ENCODE measurements at places on chromosomes 3 and 15. TPM values are rescaled to one million over a fixed set of nuclear protein-coding genes. Genes with fewer than 3 reads are reported as not detected.

The ITIH1 gene
- total RNA-seq = not detected

The RAF1 gene
- total RNA-seq = 93.4 TPM

- no peak for DNase-seq
- no peak overlapping the region for H3K4me3 ChIP-seq
- no peaks in the 10 kb centered on the region for H3K4me1 ChIP-seq
- no peaks in the 10 kb centered on the region for H3K27me3 ChIP-seq
- no peak overlapping the region for H3K27ac ChIP-seq
Observed at GRCh38 chr15:40722934-40723333, 28.0 kb downstream of the RAD51 start.

GRCh38 chr3:20890111-20890519 is 704.1 kb upstream of the SGO1 start:
- H3K27me3 ChIP-seq = no peaks in the 10 kb centered on the region
- no peaks in the 10 kb centered on the region for H3K36me3 ChIP-seq
- no peak for DNase-seq
- H3K4me3 ChIP-seq = no peak overlapping the region
- no peaks in the 10 kb centered on the region for H3K4me1 ChIP-seq

DNA sequence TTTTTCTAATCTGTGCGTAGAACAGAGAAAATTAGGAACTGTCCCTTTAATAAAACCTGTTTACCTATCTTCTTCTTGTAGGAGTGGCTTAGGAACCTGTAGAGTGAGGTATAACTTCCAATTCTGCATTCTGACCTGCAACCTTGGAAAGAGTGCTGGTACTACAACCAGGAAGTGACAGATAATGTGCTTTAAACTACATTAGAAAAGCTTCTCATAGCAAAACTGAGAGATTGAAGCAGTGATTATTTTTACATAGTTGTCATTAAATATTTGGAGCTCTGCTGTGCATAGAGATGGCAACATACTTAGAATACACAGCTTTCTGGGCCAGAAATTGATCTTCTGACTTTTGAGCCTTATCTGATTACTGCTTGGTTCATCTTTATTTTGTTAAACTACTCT is 50.4 kb upstream of the ZDHHC23 start:
- no peak overlapping the region for H3K4me3 ChIP-seq
- H3K36me3 ChIP-seq = no peaks in the 10 kb centered on the region
- no peaks in the 10 kb centered on the region for H3K27me3 ChIP-seq
- no peaks in the 10 kb centered on the region for H3K4me1 ChIP-seq
- no peak for DNase-seq

- H3K4me1 ChIP-seq = no peaks in the 10 kb centered on the region
- no peak overlapping the region for H3K27ac ChIP-seq
- H3K27me3 ChIP-seq = no peaks in the 10 kb centered on the region
- H3K4me3 ChIP-seq = no peak overlapping the region
Observed at GRCh38 chr3:50551054-50551659, 16.4 kb downstream of the C3orf18 start.

The EFCC1 gene
- total RNA-seq = 0.07 TPM

DNA sequence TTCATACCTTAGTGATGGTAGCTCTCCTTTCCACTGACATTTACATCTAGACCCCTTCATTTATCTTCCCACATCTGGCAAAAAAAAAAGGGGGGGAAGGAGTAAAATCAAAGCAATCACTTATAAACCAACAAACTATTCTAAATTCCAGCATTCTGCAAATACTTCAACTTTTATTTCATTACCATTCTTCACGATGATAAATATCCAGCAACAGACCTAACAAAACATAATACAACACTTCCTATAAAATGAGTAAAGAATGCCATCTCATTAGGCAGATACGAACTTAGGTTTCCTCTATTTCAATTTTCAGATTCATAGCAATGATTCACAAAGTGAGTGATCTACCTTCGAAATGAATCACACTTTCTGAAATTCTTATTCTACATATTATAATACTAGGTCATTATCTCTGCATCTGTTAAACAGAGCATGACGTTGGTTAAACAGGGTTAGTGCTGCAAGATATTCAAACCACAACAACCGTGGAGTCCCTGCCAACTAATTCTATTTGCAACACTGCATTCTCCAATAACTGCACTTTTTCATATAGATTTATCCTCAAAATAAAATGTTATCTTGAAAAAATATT is at the start of gene LRRFIP2:
LRRFIP2 (minus strand) TSS at position 51 of the 595 bp plus-strand sequence. CDS start 25,599 bp downstream, outside the sequence.
- H3K36me3 ChIP-seq = no peaks in the 10 kb centered on the region
- no peaks in the 10 kb centered on the region for H3K27me3 ChIP-seq
- peak within 1 kb of the TSS; percentile 87 for H3K4me3 ChIP-seq
- peak; percentile 6 for DNase-seq

- H3K36me3 ChIP-seq = no peaks in the 10 kb centered on the region
- H3K4me3 ChIP-seq = no peak overlapping the region
- no peak overlapping the region for H3K27ac ChIP-seq
- H3K4me1 ChIP-seq = no peaks in the 10 kb centered on the region
Observed at GRCh38 chr3:17974206-17974841, 231.9 kb upstream of the TBC1D5 start.

DNA sequence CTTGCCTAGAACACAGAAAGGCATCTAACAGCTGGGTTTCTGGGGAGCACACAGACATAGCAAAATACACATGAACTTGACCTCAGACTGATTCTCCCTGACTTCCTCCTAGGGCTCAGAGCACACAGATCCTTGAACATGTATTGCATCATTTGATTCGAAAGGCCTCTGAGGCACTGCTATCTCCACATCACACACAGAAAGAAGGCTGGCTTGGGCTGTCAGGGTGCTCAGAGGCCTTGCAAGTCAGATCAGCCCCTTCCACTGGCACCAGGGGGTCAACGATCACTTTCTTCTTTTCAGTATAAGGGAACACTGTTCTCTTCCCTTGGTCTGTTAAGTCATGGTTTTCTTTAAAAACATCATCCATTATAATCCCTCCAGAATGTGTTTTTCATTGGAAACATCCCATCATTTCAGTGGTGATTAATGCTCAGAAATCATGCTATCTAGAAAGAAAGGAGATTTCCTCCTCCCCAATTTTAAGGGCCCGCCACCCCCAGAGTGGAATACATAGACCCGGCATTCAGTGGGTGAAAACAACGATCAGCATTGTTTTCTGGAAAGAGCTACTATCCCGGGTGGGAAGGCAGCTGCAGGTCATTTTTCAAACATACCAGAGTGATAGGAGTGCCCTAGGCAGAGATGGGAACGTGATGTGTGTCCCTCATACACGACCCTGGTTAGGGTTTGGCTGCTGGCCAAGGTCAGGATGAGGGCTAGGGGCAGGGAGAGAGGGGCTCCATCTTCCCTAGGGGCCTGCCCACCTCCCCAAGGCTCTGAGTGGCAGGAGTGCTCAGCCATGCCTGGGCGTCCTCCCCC is 253.3 kb upstream of the LYSMD4 start:
- no peaks in the 10 kb centered on the region for H3K36me3 ChIP-seq
- DNase-seq = no peak
- H3K27ac ChIP-seq = no peak overlapping the region

DNA sequence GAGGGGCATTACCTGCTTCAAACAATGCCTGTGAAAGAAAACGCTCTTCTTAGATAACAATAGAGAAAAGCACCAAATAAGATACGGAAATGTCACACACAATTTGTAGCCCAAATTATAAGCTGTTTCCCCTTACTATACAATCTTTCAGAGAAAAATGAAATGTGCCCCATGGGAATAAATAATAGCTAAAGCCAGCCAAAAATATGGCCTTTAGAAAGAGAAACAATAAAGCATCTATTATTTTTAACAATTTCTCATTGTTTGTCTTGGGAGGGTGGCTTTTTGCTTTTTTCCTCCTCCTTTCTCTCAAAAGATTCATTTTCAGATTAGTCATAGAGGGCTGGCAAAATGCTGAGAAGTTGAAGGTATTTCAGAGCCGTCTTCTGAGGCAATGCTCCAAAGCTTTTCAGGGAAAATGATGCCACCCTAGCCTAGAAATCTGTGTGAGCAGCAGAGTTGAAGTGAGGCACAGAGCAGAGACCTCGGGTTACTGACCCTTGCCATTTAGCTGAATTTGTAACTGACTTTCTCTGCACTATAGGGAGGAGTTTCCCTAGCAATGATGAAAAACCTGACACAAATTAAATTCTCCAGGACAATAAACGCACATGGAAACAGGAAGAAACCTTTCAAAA is 86.3 kb upstream of the PRICKLE2 start:
- no peaks in the 10 kb centered on the region for H3K27me3 ChIP-seq
- H3K36me3 ChIP-seq = no peaks in the 10 kb centered on the region
- no peak overlapping the region for H3K4me3 ChIP-seq
- H3K27ac ChIP-seq = no peak overlapping the region
- no peak for DNase-seq

- no peaks in the 10 kb centered on the region for H3K36me3 ChIP-seq
- DNase-seq = no peak
- no peaks in the 10 kb centered on the region for H3K4me1 ChIP-seq
Observed at GRCh38 chr3:188801393-188801792, 370.4 kb upstream of the TPRG1 start.

GRCh38 chr3:172658344-172659245 is 52.3 kb downstream of the NCEH1 start:
- no peak overlapping the region for H3K4me3 ChIP-seq
- no peak overlapping the region for H3K27ac ChIP-seq
- no peak for DNase-seq
- H3K36me3 ChIP-seq = no peaks in the 10 kb centered on the region
- H3K27me3 ChIP-seq = no peaks in the 10 kb centered on the region
- no peaks in the 10 kb centered on the region for H3K4me1 ChIP-seq

DNA sequence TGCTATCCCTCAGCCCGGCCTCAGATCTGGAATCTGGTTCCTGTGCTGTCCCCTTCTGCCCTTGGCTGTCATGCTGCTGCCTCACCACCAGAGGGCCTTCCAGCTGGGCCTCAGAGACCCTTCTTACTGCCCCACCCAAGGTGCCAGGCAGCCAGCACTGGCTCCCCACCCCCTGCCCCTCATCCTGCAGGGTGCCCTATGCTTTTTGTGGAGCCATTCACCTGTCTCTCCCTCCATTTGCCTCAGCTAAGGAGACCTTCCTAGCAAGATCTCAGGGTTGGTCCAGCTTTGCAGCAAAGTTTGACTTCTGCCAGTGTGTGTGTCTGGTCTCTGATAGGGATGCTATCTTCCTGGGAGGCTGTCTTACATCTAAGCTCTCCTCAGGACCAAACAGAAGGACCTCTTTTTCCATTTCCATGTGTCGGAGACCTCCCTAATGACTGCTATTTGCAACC is 1.9 kb upstream of the VWA5B2 start:
- no peaks in the 10 kb centered on the region for H3K4me1 ChIP-seq
- DNase-seq = peak; percentile 58
- no peak overlapping the region for H3K27ac ChIP-seq
- H3K27me3 ChIP-seq = peaks cover 4% of the 10 kb centered on the region
- H3K36me3 ChIP-seq = no peaks in the 10 kb centered on the region

The EPHA3 gene
- total RNA-seq = not detected

The PCBP4 gene
- total RNA-seq = 13.8 TPM

DNA sequence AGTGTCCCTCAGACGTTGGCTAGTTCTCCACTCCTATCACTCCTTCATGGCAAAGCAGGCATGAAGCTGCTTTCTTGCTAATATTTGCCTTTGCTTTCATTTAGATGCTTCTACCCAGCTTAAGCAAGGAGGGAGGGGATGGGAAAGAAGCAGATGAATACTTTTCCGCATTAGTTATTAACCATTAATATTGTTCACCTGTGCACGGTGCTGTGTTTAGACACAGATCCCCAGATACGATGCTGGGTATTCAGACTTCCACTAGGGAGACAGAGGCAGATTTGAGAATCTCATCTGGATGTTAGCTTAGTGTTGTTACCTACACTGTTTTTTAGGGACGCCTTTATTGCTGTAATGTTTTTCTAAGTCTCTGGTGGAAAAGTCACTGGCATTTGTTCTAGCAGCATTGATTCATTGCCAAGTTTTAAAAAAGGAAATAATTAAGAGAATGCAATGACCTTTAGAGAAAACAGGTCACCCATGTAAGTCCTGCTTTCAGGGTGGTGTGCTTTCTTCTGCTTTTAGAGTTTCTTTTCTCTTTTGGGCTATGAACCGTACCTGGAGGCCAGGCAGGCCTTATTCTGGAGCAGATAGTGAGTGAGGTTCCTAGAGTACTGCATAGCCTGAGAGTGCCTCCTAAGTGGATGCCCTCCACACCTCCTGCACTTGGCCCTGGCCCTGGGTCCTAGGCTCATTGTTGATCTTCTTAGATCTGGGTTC is 55.5 kb downstream of the MYZAP start:
- H3K4me3 ChIP-seq = no peak overlapping the region
- no peaks in the 10 kb centered on the region for H3K4me1 ChIP-seq
- H3K27ac ChIP-seq = no peak overlapping the region

The SHF gene
- 8.7 TPM for total RNA-seq

The SPESP1 gene
- total RNA-seq = not detected

GRCh38 chr3:98171071-98171470 is 4.6 kb downstream of the OR5H15 start:
- no peak for DNase-seq
- H3K4me3 ChIP-seq = no peak overlapping the region
- H3K36me3 ChIP-seq = no peaks in the 10 kb centered on the region
- no peak overlapping the region for H3K27ac ChIP-seq
- no peaks in the 10 kb centered on the region for H3K4me1 ChIP-seq

DNA sequence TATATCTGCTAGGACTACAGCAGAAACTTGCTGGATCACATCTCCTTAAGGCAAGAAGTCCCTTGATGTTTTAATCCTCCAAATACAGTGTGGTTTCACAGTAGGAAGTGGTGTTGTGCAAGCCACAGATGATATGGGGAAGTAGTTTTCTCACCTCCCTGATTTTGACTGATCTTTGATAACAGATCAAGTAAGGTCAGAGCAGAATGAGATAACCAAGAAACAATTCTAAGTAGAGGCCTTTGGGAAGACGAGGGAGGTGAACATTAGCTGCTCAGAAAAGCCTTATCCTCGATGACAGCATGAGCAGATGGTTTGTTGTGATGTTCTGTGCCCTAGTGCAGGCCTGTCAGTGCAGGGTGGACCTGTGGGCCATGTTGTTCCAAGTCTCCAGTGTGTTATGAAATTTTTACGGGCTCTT is 61.3 kb downstream of the RIOX2 start:
- H3K36me3 ChIP-seq = no peaks in the 10 kb centered on the region
- no peaks in the 10 kb centered on the region for H3K27me3 ChIP-seq
- H3K4me1 ChIP-seq = peaks cover 18% of the 10 kb centered on the region

GRCh38 chr15:28975766-28976179 is 90.0 kb downstream of the APBA2 start:
- peaks cover 8% of the 10 kb centered on the region for H3K4me1 ChIP-seq
- H3K27ac ChIP-seq = no peak overlapping the region
- no peaks in the 10 kb centered on the region for H3K27me3 ChIP-seq
- H3K4me3 ChIP-seq = no peak overlapping the region

- no peak overlapping the region for H3K4me3 ChIP-seq
- no peak overlapping the region for H3K27ac ChIP-seq
- no peaks in the 10 kb centered on the region for H3K4me1 ChIP-seq
- no peaks in the 10 kb centered on the region for H3K27me3 ChIP-seq
- DNase-seq = no peak
Observed at GRCh38 chr3:138127636-138128365, 4.4 kb downstream of the A4GNT start.

The RBP2 gene
- not detected for total RNA-seq

The SLC22A14 gene
- not detected for total RNA-seq

GRCh38 chr3:128327606-128328031 is 139.1 kb downstream of the DNAJB8 start:
- no peak overlapping the region for H3K4me3 ChIP-seq
- H3K4me1 ChIP-seq = peaks cover 4% of the 10 kb centered on the region
- no peaks in the 10 kb centered on the region for H3K36me3 ChIP-seq

GRCh38 chr3:27791956-27792355 is 69.8 kb upstream of the EOMES start:
- DNase-seq = no peak
- no peak overlapping the region for H3K27ac ChIP-seq
- H3K27me3 ChIP-seq = no peaks in the 10 kb centered on the region
- H3K4me3 ChIP-seq = no peak overlapping the region
- no peaks in the 10 kb centered on the region for H3K36me3 ChIP-seq

The SLC28A2 gene
- not detected for total RNA-seq

The PP2D1 gene
- not detected for total RNA-seq
